NCI-H2029 (cell line): ENCODE measurements at places on chromosomes 13 and 19.

DNA sequence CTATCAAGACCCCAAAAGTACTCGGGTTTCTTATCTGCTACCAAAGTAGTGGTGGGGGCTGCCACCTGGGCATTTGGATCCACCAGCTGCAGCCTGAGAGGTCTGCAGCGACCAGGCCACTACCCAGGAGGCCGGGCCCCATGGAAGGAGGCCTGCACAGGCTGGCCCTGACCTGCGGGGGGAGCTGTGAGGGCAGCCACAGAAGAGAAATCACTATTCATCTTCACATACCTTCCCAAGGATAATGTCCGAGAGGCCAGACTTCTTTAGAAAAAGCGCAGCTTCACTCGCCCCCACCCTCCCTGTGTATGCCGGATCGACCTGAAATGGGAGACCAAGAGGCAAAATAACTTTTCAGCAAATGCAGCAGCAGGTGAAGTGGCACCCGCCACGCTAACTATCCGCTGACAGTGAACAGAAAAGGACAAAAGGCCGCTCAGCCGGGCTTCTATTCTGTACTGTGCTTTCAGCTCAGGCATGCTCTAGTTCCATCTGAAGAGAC lies 30.1 kb downstream of the EPS15L1 start:
- DNase-seq = peak; percentile 17

DNA sequence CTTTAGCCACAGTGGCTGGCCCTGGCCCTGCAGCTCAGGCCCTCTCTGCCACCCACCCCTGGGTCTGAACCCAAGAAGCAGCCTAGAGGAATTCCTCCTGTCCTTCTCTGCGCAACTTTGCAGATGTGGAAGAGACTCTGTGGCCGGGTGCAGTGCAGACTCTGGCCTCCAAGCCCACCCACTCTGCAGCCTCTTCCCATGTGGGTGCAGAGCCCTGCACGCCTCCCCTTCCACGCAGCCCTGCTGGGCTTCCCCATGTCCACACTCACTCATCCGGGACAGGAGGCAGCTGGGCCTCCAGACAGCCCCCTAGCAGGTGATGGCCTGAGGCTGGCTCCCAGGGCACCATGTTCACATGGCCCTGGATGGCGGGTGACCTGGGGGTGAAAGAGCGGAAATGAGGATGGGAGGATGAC lies 2.5 kb downstream of the TEX29 start:
- no peak for DNase-seq

GRCh38 chr13:44487989-44488388 lies 88.1 kb downstream of the TSC22D1 start:
- no peak for DNase-seq

DNA sequence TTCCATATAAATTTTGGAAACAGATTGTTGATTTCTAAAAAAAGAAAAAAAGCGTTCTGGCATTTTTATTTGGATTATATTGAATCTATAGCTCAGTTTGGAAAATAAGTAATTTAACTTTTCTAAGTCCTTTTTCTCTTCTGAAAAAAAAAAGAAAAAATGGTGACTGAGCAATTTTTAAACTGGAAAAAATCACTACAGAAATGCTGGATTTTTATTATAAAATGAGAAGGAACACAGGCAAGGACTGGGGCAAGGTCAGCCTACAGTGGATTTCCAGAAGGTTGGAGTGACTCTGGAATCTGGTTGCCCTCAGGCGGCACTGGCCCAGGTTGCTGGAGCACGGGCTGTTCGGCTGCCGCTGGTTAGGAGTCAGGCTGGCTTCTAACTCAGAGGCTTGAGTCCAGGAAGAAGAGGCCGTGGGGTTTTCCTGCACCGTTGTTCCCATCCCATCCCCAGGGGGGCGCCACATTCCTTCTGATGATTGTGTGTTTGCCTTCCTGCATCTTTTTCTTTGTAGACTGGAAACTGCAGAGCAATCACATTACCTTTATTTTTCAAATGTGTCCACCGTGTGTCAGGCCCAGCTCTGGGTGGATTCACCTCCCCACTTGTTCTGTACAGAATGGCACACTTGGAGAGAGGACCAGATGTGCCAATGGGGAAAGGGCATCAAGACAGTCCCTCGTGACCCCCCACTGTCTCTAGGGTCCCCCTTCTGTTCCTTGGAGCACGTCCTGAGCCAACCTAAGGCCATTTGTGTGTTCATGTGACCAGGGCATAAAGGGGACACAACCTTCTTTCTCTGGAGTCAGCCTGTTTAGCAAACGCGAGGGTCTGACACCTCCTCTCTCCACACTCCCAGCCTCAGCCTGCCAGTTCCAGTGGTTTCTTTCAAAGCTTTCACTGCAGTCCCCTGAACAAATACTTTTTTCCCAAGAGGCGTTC lies 44.5 kb upstream of the GTF3A start:
- DNase-seq = peak; percentile 56

DNA sequence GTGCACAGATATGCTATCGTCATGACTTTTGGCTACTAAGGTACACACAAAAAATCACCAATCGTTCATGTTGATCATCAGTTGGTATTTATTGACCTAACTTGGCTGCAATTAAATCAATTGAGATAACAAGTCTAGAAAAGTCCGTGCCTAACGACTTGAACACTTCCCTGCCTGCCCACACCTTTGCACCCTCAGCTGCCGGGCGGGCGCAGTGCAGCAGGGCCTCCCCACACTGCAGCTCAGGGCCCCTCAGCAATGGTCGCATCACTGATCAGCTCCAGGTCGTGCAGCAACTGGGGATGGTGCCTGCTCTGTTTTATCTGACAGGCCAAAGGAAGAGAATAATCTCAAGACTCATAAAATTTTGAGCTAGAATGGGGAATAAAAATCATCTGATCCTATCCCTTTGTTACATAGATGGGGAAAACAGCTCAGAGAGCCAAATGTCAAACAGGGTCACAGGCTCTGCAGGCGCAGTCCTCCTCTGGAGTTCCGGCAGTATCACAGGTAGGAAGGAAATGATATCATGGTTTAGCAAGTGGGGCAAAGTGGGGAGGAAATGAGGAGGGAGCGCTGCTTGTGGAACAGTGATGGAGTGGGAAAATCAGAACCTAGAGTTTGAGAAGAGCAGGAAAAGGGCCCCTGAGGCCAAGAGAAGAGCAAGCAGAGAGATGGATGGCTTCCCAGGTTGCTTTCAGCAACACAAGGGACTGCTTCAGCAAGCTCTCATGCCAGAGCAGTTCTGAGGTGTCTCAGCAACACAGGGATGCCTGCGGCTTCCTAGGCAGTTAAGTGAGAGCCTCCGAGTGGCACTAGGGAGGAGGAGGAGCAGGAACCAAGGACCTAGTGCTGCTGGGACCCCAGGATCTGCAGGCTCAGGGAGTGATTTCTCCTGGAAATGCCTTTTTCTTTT lies 57.5 kb downstream of the SLC7A1 start:
- DNase-seq = no peak

- DNase-seq = no peak
These were observed 106.6 kb downstream of the LRCH1 start for GRCh38 chr13:46659413-46660065.

- no peak for DNase-seq
These were observed 293.5 kb downstream of the SPRY2 start for GRCh38 chr13:80047406-80047805.

- DNase-seq = no peak
These were observed 41.0 kb downstream of the AKAP11 start for GRCh38 chr13:42312817-42313431.

- no peak for DNase-seq
These were observed 287 bp upstream of the B3GLCT start for GRCh38 chr13:31199527-31199848.

- no peak for DNase-seq
These were observed 1459.3 kb downstream of the UQCRFS1 start for GRCh38 chr19:27753622-27754021.

DNA sequence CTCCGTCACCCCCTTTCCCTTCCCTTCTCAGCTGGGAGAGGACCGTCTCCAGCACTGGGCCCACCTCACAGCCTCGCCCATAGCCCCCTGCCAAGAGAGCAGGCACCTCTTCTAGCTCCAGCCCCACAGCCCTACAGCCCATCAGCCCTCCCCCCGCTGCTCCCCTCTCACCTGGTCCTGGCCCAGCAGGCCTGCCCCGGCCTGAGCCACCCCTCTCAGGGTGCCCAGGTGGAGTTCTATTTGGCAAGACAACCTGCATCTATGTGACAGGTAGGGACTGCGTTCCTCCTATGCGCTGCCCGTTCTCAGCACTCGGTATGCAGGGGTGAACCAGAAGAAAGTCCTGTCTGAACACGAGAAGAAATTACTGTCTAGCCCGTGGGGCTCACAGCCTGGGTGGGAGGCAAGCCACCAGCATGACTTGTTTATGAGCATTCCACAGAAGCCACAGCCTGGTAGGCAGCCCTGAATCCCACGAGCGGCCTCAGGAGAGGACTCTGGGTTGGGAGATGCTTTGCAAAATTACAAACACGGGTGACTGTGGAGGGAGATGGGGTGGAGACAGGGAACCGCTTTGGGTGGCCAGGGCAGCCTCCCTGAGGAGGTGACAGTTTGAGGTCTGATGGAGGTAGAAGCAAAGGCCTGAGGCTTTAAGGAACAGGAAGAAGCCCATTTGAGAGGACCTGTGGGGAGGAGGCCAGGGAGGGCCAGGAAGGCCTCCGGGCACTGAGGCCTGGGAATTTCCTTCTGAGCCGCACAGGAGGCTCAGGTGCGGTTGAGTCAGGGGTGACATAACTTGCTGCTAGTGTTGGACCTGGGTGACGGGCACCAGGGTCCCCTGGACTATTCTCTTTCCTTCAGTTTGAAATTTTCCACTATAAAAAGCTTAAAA lies 1.2 kb upstream of the PLEKHF1 start:
- DNase-seq = no peak

DNA sequence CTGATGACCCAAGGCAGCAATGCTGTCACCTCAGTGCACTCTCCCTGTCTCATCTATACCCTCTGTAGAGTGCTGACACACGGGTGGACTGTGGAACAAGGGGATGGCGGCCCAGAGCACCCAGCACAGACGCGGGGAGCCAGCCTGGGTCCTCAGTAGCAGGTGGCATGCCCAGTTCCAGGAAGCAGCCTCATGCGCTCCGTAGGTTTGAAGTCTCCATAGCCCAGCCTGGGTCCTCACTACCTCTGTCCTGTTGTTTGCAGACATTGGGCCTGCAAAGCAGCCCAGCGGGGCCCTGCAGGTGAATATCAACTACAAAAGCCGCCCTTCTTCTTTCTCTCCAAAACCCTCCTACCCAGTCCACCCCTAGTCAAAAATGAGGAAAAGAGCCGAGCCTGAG lies 5.0 kb upstream of the SLC7A9 start:
- no peak for DNase-seq
